ENCODE measurements at places on chromosomes 7 and 10.
A peak's percentile ranks its signal among the peaks of the same experiment; 100 is the strongest.

- DNase-seq: no peak
Measured at GRCh38 chr10:43304687-43305333, 37.9 kb upstream of the RASGEF1A start.

- no peak for DNase-seq
Measured at GRCh38 chr7:3760651-3761050, 459.6 kb downstream of the SDK1 start.

DNA sequence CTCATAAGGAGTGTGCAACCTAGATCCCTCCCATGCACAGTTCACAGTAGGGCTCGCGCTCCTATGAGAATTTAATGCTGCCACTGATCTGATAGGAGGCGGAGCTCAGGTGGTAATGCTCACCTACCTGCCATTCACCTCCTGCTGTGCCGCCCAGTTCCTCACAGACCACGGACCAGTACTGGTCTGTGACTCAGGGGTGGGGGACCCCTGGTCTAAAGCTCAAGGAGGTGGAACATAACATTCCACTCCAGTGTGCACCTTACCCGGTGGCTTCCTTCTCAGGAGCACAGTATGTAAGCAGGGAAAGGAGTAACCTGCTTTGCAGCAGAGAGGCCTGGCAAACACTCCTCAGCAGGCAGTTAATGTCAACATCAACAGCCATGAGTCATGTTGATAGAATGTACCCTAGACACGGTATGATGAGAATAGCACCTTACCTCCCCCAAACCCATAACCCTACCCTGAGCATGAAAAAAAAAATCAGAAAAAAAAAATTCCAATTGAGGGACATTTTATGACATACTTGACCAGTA lies 273.5 kb downstream of the FGFR2 start:
- DNase-seq: peak; percentile 75

DNA sequence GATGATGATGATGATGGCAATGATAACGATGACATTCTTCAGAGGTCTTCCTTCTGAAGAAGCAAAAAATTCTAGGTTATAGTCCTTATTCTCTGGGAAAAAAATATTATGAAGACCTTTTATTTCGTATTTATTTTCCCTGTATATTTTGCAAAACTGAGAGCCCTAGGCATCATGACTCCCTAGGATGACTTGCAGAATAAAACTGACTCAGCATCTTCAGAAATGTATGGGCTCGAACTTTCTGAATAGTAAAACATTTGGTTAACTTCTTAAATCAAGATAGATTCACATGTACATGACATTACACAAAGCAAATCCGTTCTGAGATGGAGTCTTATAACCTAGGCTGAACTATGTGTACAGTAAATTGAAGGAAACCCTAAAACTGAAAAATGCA lies 29.4 kb downstream of the DKK1 start:
- no peak for DNase-seq

- DNase-seq: no peak
Measured at GRCh38 chr10:79264942-79265341, 82.3 kb upstream of the PPIF start.

DNA sequence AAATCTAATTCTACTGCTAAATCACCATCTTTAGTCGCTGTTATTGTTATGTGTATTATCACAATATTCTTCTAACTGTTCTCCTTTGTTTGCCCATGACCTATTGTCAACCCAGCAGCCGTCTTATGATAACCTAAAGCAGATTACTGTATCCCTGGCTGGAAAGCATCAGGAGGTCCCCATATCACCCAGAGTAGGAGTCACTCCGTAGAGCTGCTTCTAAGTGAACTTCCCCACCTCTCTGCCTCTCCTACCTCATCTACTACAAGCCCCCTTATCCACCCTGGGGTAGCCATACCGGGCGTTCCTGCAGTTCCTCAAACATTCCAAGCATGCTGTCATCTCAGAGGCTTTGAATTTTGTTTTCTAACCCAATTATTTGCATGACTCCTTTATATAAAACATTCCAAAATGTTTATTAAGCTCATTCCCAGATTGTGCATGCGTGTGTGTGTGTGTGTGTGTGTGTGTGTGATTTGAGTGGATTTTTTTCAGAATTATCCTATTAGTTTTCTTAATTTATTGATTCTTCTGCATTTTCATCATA lies 39.7 kb downstream of the POU6F2 start:
- DNase-seq: no peak

DNA sequence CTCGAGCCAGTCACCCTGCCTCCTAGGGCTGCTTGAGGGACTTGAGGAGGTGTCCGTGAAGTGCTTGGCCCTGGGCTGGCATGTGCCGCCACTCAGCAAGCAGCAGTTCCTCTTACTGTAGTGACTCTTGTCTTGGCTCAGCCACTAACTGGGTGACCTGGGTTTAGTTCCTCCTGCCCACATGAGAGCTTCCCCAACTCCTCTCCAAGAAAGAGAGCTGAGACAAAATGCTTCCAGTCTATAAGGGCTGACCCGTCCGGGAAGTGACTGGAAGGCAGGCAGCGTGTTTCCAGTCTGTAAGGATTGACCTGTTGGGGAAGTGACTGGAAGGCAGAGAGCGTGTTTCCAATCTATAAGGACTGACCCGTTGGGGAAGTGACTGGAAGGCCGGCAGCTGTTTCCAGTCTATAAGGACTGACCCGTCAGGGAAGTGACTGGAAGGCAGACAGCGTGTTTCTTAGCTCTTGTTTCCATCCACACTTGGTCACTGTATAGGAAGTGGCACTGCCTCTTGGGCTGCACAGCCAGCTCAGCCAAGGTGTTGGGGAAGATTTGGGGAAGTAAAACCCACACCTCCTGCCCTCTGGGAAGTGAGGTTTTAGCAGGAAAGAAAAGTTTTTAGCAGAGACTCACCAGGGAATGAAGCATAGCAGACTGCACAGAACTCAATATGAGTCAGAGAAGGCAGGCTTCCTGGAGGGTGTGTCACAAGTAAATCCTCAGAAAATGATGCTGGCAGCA lies 53.3 kb upstream of the PPIF start:
- no peak for DNase-seq

- no peak for DNase-seq
Measured at GRCh38 chr10:109851616-109852474, 71.5 kb downstream of the XPNPEP1 start.

GRCh38 chr10:119176166-119176565 lies 2.4 kb downstream of the PRDX3 start:
- no peak for DNase-seq

- no peak for DNase-seq
Measured at GRCh38 chr7:8161364-8161828, 100.6 kb downstream of the ICA1 start.

DNA sequence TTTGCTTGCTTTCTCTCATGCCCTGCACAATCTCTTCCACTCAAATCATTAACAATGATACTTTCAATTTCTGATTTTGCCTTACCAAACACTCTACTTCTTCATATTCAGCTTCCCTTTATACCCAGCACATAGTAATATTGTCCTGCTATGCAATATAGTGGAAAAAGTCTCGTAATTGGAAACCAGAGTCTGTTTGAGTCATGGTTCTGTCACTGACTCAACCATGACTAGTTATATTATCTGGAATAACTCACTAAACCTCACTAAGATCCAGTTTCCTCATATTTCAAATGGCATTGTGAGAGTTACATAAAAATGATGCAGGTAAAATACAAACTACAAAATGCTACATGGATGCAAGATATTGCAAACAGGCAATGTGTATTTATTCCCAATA lies 98.5 kb upstream of the LRRTM3 start:
- peak; percentile 33 for DNase-seq

DNA sequence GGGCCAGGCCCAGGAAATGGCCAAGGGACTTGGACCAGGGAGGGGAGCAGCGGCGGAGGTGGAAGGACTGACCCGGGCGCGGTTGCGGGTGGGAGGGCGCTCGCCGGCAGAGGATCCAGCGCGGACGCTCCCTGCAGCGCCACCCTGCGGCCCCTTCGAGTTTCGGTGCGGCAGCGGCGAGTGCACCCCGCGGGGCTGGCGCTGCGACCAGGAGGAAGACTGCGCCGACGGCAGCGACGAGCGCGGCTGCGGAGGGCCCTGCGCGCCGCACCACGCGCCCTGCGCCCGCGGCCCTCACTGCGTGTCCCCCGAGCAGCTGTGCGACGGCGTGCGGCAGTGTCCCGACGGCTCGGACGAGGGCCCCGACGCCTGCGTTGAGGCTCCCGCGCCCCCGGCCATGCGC lies 16.8 kb upstream of the ZNF467 start:
- DNase-seq: no peak

GRCh38 chr10:13056456-13057077 lies 43.4 kb upstream of the OPTN start:
- DNase-seq: no peak

GRCh38 chr7:24501009-24501408 lies 72.2 kb upstream of the PALS2 start:
- DNase-seq: no peak

DNA sequence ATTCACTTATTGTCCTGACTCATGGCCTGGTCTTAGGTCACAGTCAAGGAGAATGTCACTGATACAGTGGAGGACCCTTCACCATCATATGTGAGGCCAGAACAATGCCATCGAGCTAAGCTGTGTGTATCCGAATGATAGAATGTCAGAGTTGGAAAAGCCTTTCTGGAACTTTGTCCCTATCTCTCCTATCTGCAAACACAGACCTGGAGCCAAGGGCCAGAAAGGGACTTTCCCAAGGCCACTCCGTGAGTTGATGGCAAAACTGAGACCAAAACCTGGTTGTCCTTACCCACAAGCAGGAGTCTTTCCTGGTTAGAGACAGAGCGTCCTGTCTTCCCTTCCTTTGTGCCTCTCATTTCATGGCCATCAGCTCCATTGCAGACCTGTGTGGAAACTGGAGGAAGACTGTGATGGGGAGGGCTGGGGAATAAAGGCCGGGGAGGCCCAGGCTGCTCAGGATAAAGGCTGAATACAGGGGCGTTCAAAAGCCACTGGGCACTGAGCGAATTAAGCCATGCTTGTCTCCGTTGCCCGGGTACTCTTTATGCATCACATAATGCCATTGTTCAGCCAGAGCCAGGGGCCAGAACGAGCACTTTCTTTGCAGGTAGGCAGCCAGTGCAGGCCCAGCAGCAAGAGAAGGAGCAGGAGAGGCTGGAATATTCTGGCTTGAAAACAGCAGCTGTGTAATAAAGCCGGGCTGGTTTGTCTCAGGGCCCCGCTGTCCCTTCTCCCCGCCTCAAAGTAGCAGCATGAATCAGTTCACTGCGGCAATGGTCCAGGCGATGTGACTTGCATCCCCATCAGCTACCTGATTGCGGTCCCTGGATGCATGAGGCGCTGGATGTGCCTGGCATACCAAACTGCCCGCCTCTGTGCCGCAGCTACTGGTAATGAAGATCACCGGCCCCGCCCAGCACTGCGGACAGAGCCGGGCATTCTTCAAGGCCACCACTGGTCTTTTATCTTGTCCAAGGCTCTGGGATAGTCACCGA lies 143.0 kb downstream of the RPS24 start:
- DNase-seq: no peak

DNA sequence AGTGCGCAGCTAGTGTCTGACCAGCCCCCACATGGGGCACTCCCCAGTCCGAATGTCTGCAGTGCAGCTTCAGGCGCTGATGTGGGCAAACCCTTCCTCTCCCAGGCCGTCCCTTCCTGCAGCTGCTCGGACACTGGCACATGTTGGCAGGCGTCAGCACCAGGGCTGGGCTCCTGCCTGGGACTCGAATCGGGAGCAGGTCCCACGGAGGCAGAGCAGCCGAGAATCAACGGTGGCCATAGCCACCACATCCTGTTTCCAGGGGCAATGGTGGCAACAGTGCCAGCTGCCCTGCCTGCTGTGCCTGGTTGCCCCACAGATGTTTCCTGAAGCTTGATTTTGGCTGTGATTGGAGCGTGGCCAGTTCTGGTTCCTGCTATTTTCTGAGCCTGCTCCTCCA lies 65.8 kb downstream of the MGMT start:
- DNase-seq: no peak

DNA sequence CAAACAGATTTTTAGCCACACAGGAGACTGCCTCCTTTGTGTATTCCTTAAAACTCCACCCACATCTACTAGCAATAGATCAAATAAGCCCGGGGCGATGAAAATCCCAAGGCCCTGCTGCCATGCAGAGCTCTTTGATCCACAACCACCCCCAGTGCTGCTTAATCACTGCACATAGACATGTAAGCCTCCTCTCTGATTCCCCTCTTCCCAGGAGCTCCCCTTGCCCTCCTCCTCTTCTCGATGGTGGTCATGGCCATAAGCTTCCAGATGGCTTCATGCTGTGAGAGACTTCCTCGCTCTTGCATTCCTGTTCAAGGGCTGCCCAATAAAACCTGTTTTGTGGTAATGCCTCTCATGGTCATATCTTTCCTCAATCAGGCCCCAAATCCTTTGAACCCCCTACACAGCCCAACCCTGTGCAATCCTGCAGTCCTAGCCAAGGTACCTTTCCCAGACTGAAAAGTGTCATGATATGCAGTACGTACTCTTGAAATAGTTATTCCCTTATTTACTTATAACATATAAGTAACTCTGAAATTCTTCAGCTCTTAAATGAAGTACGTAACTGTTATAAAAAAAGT lies 158.5 kb downstream of the CACNA2D1 start:
- DNase-seq: no peak

DNA sequence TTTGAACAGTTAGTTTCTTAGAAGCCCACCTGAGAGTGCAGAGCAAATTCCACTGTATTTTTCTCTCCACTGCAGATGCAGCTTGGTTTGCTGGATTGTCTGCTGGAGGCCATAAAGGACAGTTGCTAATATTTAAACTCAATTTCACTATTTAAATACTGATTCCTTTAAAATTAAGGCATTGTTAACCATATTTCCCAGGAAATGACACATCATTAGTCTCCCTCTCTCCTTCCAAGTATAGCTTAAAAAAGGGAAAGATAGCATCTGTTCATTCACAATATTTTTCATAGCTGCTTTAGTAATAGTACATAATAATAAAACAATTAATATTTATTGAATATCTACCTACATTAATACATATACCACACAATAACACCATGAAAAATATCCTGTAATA lies 252.9 kb downstream of the HGF start:
- DNase-seq: no peak

DNA sequence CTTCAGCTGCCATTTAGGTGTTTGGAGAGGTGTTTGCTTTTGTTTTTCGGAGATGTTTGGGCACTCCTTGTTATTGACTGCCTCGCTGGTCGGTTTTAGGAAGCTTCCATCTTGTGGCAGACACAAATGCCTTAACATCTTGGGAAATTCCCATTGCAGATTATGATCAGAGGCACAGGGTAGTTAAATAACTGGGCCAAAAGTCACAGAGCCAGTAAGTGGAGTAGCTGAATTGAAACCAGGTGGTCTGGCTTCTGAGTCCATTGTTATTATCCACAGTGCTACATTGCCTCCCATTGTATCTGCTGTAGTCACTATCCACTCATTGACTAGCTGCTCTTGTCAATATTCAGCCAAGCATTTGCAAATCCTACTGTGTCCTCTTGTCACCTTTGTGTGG lies 138.2 kb upstream of the PLPP4 start:
- no peak for DNase-seq

GRCh38 chr10:86687750-86688149 lies 19.4 kb downstream of the LDB3 start:
- no peak for DNase-seq

Measured in HCT116 (cell line).